Endodermal cell (in vitro differentiated cells): ENCODE measurements at places on chromosomes 4 and X. TPM values are rescaled to one million over a fixed set of nuclear protein-coding genes. Genes with fewer than 3 reads are reported as not detected.

The GNRHR gene
- total RNA-seq, result not detected in 2 replicates

The GRK4 gene
- total RNA-seq, result 4.2 TPM in 2 replicates

The TMEM131L gene
- total RNA-seq, result 2.9 to 7.1 TPM (median 6.2 TPM) in 3 replicates

The HSFX1 gene
- total RNA-seq, result 2.4 and 3.4 TPM in 2 replicates

The EVC2 gene
- 5.6 to 9.7 TPM (median 9.3 TPM) in 3 replicates for total RNA-seq

The OPN1MW gene
- total RNA-seq, result not detected in 2 replicates

The RHOH gene
- total RNA-seq, result 9.4 and 11.7 TPM in 2 replicates

The CENPVL1 gene
- total RNA-seq, result 0.63 and 0.64 TPM in 2 replicates

The ETDB gene
- total RNA-seq, result not detected in 2 replicates

The SLIT2 gene
- 3.5 and 5.4 TPM in 2 replicates for total RNA-seq

The CENPVL3 gene
- 1.8 and 2.4 TPM in 2 replicates for total RNA-seq

The FRAS1 gene
- 61.2 and 77.0 TPM in 2 replicates for total RNA-seq

The ARAP2 gene
- 3.4 to 5.5 TPM (median 5.4 TPM) in 3 replicates for total RNA-seq

DNA sequence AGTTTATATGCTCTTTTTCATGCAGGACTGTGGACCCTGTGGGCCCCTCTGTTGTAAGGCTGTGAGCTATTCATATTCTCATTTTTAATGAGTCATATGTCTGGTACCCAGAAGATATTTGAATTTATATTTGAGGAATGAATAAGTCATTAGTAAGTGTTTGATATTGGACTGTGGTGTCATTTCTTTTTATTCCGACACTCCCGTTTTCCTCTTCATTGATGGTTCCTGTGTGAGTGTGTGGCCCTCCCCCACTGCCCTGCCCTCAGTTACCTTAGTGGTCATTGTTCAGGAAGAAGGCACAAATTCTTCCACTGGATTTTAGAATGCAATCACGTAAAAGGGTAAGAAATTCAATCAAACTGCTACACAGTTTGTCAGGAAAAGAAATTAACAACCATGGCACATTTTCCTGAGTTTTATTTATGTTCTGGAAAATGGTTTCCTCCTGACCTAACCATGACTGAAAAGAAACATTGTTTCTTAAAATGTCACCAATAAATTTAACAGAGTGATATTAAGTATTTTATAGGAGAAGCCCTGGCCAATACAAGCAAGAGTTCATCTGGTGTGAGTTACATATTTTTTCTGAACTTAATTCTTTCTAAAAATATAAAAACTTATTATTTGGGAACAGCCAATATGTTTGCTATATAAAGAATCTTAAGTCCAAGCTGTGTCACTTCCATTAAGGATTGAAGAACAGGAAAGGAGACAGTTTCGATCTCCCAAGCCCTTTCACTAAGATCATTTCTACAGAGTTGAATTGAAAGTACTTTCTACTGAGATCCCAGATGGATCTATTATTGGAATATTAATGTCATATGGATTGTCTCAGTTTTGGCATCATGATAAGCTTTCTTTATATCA lies 370.5 kb upstream of the ANXA10 start:
- DNase-seq, result no peak

DNA sequence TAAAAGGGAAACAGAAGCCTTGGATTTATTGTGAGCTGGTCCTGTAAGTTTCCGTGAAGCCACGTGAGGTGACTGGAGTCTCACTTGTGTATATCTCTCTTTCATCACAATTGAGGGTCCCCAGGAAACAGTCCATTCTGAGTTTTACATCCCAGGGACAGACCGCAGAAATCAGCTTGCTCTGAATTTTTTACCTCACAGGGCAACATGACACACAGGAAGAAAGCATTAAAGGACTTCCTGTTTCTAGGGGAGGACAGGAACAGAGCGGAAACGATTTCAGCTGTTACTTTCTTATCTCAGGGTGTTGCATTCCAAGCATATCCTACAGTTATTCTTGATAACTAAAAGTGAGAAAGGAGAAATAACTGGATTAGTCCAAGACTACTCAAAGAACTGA lies 553.5 kb downstream of the TRAM1L1 start:
- DNase-seq, result no peak

- DNase-seq, result peak; percentile 7
Measured at GRCh38 chr4:152029631-152030030, 268.8 kb upstream of the GATB start.

DNA sequence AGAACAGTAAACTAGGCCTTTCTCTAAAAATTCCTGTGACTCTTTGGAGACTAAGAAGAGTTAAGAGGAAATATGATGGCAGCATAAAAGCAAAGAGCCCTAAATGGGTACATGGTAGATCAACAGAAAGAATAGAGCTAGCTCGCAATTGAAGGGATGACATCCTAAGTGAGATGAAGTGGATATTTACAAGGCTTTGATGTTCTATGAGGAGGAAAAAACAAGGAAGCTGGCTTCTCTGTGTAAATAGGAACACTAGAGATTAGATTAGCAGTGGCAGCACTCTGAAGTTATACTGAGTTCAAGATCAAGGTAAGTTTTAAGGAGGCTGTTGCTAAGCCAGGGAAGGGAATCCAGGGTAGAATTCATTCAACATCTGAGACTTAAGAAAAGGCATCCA lies 73.1 kb upstream of the MBNL3 start:
- DNase-seq, result no peak

DNA sequence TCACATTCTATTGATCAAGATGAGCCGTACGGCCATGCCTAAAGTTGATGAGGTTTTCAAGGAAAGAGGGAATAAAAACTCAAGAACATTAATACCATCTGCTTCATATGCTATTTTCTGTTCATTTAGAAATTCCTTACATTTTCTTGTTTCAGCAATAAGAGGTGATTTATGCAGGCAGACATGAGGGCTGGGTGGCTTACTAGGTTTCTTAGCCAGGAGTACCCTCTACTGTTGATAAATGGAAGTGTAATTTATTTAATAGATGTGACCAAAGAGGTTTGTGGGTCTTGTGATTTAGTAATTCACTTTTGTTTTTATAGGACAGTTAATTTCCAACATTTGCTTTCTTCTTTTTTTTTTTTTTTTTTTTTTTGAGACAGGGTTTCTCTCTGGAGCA lies 6.4 kb upstream of the SMIM9 start:
- DNase-seq, result no peak

- DNase-seq, result peak; percentile 44
Measured at GRCh38 chrX:115948018-115948923, 222.3 kb upstream of the AGTR2 start.

GRCh38 chr4:83568062-83568461 lies 32.2 kb downstream of the GPAT3 start:
- DNase-seq, result no peak

- no peak for DNase-seq
Measured at GRCh38 chrX:118181030-118181429, 64.4 kb upstream of the KLHL13 start.

DNA sequence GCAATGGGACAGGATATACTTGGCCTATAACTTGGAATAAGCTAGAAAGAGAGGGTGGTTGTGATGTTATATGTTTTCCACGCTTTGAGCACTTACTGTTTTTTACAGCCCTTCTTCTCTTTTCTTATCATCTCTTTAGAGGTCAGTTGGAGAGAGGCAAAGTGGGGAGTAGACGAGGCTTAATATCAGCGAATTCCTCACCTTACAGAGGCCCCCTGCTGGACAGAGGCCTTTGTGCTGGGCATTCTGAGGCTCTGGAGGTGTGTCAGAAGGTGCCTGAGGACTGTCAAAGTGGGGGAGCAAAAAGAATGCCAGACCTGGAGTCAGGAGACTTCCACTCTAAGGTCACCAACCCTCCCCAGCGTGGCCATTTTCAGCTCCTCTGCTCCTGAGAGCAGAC lies 42.5 kb downstream of the MAMLD1 start:
- peak; percentile 68 for DNase-seq

GRCh38 chrX:130916636-130917422 lies 13.8 kb upstream of the ENOX2 start:
- peak; percentile 75 for DNase-seq

GRCh38 chrX:134362560-134363089 lies 97.3 kb upstream of the HPRT1 start:
- no peak for DNase-seq

- DNase-seq, result peak; percentile 51
Measured at GRCh38 chr4:23337292-23337691, 552.6 kb downstream of the PPARGC1A start.

DNA sequence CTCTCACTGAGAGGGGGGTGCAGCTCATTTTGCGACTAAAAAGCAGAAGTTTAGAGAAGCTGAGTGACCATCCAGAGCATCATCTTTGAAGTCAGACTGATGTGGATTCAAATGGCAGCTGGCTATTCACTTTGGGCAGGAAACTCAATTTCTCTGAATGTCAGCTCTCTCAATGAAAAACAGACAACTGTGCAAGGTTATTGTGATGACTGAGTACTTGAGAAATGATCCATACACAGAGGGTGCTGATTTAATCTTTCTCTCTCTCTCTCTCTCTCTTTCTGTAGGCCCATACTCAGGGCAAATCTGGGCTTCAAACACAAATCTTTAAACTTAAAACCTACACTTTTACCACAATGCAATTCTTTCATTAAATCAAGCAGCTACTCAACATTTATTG lies 185.8 kb upstream of the SLIT2 start:
- no peak for DNase-seq

GRCh38 chr4:19438233-19438632 lies 813.5 kb upstream of the SLIT2 start:
- DNase-seq, result no peak

DNA sequence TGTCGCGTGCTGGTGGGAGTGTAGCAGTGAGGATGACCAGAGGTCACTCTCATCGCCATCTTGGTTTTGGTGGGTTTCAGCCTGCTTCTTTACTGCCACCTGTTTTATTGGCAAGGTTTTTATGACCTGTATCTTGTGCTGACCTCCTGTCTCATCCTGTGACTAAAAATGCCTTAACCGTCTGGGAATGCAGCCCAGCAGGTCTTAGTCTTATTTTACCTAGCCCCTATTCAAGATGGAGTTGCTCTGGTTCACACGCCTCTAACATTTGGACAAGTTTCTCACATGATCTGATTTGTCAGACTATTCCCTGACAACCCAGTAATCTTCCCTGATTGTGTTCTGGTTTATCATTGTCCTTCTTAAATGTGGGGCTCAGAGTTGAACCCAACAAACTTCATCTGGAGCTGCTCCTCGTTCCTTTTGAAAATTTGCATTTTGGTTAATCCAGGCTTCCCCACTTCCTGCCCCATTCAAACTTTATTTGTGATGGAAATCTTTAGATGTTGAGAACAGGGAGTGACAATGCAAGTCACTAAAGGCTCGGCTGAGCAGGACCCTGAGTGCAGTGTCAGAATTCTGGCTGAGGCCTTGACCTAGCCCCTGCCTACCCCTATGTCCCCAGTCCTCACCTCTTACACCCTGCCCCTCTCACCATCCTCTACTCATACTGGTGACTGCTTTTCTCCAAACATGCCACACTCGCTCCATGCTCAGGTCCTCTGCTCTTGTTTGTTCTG lies 226.8 kb downstream of the STIM2 start:
- DNase-seq, result peak; percentile 62

- DNase-seq, result no peak
Measured at GRCh38 chrX:8579602-8580001, 115.0 kb downstream of the VCX3B start.

- DNase-seq, result no peak
Measured at GRCh38 chr4:76856243-76857073, 41.5 kb downstream of the SOWAHB start.

DNA sequence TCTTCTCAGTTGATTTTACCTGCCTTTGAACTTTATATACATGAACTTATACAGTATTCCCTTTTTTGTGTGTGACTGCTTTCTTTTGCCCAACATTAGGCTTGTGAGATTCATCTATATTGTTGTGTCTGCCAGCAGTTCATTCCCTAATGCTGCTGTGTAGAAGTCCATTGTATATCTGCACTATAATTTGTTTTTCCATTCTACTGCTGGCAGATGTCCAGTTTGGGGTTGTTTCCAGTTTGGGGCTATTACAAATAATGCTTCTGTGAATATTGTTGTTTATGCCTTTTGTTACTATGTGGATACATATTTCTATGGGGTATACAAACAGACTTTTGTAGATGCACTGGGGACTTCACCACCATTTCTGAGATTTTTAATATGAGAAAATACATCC lies 268.4 kb downstream of the DCTD start:
- DNase-seq, result no peak

GRCh38 chr4:24971192-24971591 lies 58.4 kb upstream of the CCDC149 start:
- peak; percentile 21 for DNase-seq

GRCh38 chr4:3708611-3709010 lies 57.6 kb upstream of the ADRA2C start:
- peak; percentile 12 for DNase-seq

DNA sequence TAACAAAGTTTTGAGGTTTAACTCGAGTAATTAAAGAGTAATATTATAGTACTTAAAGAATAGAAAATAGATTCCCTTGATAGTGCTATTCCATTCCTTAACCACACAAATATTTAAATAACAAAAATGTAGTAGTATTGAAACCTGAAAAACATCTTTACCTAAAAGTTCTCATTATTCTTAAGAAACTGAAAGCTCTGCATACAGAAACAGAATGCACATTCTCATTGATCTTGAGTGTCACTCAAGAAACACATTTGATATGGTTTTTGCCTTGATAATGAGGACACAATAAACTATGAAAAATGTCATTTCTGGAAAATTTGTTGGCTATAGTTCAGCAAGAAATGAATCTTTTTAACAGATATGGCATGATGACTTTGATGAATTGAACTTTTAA lies 268.5 kb downstream of the COL25A1 start:
- DNase-seq, result no peak

GRCh38 chr4:2482693-2483092 lies 13.8 kb downstream of the RNF4 start:
- no peak for DNase-seq

DNA sequence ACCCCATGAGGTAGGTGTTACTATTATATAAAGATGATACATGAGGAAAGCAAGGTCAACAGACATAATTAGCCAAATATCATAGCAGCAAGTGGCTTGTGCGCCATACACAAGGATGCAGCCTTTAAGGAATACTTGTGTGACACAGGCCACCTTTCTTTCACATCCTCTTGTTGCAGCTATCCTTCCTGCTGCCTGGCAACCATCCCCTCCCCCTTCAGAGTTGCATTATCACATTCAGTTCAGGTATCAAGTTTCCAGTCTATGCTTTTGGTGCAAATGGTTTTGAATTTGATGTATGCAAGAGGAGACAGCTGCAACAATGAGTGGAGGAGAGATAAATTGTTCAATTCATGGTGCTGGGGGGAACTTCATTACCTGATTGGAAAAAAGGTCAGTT lies 6.4 kb downstream of the ZCCHC18 start:
- DNase-seq, result no peak
